A549 (cell line): ENCODE measurements at places on chromosomes 3 and 15.

- DNase-seq = no peak
Observed at GRCh38 chr15:88072598-88073390, 183.7 kb downstream of the NTRK3 start.

DNA sequence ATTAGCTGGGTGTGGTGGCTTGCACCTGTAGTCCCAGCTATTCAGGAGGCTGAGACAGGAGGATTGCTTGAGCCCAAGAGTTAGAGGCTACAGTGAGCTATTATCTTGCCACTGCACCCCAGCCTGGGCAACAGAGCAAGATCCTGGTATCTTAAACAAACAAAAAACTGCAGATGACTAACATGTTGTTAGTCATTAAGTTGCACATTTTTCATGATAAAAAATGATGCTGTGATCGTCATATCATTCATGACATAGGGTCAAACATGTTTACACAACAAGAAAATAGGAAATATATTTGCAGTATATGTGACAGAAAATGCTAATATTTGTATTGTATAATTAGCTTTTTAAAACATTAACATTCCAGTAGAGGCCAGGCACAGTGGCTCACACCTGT, 20.2 kb upstream of the DAPK2 start:
- DNase-seq = no peak

DNA sequence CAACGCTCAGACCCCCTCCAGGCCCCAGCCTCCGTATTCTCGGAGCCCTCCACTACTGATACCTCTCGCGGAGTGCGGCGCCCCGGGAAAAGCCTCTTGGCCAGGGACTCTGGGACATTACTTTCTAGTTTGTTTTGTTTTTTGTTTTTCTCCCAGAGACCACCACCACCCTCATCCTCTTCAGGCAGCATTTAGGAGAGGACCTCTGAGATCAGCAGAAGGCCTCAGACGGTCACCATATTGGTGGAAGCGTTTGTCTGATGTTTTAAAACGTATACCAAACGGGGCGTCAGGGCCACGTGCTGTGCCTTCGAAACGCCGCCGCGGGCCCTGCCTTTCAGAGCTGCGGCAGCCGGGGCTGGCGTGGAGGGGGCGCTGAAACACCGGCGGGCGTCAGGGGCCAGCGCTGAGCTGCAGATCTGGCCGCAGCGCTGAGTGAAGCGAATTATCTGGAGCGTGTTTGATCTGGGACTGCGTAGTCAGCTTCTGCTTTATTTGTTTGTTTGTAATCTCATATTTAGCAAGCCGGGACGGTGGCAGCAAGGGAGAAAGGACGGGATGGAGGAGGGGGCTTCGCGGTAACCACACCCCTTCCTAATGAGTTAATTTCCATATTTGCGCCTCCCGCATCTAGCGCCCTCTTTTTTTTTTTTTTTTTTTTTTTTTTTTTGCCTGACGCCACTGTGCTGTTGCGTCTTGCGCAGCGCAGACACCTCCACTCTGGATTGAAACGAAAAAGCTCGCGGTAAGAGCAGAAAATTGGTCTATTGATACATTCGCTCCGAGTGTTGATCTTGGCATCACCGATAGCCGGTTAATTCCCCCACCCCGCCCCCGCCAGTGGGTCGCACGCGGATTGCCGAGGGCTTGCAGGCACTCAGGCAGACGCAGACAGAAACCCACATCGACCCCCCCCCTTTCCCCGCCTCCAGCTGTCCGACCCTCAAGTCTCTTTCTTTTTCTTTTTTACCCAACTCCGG, 14.9 kb downstream of the SOX2 start:
- peak; percentile 47 for DNase-seq

DNA sequence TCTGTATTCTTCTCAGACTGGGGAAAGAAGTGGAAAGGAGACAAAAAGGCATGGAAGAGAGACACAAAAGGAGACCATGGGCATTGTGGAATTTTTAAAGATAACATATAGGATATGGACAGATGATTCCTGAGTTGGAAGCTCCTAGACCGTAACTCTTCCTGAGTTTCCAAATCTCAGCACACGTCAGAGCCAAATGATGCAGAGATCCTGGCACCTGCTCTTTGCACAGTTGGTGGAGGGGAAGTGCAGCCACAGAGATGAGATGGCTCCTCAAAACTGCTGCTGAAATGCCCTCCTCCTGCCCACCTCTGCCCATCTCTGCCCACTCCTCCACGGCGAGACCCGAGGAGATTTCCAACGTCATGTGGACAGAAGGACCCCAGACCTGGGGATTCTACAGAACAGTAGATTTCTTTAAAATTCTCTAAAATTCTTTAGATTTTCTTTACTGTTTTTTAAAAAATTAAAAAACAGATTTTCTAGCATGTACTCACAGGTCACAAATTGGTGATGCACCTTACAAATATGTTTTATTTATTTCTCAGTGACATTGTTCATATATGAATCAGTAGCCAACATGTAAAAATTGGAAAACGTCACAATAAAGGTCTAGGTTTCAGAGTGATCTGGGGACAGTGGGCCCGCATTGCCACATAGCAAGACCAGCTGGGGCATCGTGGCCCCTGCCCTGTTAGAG, 8.1 kb downstream of the CPN2 start:
- DNase-seq = no peak

DNA sequence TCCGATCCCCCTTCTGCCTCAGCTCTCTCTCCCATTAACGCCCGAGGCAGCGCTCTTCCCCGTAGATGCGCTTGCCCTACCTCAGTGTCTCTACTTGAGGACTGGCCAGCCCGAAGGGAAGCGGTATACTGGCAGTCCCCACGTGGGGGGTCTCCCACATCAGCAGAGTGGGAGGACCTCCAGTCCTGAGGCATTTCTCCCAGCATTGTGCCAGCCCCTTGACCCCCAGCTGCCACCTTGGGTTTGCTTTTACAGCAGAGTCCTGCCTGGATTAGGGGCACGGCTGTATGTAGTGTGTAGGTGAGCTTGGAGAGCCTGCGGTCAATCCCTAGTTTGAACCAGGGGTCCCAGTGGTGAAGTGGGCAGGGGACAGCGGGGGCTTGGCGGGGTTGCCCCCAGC, 767 bp downstream of the SEMA3F start:
- DNase-seq = no peak

DNA sequence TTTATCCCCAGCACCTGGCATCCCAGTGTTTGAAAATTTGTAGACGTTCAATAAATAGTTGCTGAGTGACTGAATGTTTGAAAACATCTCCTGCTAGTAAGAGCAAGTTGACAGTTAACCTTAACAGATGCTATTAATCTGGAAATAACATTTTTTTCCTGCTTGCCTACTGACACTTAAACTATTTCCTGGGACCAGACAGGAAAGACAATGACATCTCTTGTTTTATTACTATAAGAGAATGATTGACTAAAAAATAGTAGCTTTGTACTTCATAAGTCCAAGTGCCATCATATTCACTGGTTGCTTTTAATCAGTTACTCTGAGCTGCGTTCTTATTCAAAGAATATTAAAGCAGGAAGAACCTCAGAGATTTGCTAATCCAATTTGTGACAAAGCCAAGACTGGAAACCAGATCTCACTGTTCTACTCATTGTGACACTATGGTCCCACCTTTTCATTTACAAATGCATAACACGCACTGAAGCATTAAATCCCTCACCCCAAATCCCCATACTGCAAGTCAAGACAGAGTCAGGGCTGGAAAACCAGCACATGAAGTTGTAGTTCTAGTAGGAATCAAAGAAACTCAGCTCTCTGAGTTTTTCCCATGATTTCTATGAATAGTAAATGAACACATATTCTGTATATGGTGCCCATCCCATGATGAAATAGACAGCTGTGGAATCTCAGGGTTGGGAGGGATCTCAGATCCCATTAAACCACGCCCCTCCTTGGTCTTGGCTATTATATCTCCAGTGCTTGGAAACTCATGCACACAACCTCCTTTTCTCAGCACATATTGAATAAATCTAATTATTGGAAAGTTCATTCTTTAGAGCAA, 212.7 kb upstream of the P2RY1 start:
- DNase-seq = no peak

DNA sequence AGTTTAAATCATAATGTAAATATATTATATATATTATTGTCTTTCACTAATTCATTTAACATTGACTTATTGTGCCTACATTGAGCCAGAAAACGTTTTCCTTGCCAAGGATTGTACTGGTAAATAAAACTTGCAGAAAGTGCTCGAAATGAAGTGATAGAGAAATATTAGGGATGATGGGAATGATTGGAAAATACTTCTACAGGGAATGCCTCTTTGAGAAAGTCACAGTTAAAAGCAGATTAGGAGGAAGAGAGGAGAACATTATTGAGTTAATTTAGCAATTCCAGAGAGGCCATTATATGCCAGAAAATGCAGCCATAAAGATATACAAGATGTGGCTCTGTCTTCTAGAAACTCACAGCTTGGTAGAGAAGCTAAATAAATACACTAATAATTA, 560.0 kb upstream of the KCNMB2 start:
- no peak for DNase-seq

DNA sequence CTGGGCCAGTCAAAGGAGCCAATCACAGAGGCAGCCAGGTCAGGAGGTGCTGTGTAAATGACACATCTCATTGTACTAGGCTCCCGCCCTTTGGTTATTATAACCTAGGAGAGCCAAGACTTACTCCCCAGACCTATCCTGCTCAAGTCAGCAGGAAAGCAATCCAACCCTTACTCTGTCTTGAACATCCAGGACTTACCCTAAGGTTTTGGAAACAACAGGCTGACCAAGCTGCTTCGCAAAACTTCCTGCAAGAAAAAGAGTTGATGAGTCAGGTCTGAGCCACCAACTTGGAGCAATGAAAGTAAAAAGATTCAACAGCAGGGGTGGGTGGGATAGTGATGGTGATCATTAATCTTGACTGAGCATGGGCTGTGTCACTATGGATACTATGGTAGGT, 144.4 kb downstream of the MYLK start:
- DNase-seq = no peak

- DNase-seq = no peak
Observed at GRCh38 chr3:36477655-36478054, 97.4 kb downstream of the STAC start.

DNA sequence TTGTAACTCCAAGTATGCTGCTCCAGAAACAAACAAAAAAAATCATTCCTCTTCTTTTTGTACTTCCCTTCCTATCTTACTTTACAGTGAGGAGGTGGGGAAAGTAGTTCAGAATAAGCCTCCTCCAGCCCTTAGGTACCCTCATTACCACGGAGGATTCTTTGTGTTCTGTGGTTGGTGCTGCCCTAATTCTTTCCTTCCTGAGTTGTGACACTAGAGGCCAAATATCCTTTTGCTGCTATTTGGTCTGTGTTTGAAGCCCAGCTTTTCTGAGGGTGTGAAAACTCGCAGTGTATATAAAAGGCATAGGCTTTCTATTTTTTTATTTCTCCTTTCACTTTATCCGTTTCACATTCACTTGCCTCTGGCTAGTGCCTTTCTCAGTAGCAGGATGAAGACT, 98.2 kb downstream of the HHLA2 start:
- no peak for DNase-seq

DNA sequence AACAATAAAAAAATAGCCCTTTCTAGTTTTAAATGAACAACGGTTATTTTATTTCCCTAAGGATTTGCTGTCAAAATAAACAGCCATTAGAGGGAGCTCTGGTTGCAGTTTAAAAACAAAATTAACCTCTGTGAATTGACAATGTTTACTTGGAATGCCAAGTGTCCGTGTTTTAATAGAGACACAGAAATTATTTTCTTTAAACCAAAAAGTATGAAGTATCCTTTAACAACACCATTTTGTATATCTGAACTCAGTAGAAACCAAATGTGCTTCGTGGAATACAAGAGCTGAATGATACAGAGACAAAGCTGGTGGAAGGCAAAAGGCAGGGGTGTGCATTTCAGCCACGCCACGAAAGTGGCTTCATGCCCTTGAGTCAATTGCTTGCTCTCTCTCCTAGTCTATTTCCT, 74.4 kb downstream of the MOBP start:
- peak; percentile 12 for DNase-seq

DNA sequence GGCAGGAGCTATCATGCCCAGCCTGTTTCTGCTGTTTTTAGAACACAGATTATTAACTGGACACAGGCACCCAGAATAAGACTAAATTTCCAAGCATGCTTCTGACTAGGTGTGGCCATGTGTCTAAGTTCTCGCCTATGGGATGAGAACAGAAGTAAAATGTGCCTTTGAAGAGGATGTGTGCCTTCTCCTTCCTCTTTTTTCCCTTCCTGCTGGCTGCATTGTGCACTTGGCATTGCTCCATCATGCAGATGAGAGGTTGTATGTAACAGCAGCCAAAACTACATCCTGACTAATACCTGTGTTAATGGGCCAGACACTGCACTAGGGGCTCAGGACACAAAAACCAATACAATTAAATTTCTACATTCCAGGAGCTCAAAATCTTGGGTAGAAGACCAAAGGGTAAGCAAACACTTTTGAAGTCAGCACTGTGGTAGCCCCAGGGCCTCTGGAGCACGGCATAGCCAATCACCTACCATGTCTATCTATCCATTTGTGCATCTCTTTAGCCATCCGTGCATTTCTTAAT, 40.9 kb upstream of the RNU6-1 start:
- peak; percentile 30 for DNase-seq

DNA sequence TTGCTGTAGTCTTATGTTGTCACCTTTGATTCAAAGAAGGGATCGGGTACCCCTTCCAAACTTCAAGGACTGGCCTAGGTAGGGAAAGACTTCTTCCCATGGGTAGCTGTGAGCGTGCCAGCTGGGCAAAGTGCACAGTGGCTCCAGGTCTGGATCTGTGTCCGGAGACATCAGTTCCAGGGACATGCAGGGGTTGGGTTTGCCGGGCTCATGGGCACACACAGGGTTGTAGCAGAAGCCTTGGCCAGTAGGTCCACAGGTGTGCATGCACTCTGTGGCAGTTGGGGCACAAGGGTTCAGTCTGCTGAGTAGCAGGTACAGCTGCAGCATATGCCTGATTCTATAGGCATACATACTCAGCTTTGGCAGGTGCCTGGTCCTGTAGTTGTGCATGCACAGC, 111.2 kb downstream of the EFHB start:
- DNase-seq = no peak

DNA sequence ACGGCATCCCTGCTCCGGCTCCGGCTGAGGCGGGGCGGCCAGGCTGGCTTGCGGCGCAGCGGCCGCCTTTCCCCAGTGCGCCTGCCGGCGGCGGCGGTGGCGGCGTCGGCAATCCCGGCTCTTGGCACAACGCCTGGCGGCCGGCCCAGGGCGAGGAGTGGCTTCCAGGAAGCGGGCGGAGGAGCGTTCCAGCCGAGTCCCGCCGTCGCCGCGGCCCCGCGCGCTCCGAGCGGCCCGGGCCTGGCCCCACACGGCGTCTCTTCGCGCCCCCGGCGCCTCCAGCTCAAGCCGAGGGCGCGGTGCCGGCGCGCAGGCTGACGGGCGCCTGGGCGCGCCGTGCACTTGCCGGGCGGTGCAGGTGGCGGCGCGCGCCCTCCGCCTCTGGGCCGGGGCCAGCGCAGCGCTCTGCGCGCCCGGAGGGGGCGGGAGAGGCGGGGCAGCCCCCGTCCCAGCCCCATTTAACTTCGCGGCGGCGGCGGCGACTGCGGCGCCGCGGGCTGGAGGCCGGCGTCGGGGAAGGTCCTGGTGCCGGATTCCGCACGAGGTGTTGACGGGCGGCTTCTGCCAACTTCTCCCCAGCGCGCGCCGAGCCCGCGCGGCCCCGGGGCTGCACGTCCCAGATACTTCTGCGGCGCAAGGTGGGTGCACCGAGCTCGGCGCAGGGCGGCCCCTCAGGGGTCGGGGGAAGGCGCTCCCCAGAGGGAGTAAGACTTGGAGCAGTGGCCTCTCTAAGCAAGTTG, at the start of gene ADAMTSL3:
ADAMTSL3 (plus strand) TSS at position 485 of the 740 bp plus-strand sequence. CDS start 1,639 bp downstream, outside the sequence.
- DNase-seq = peak; percentile 43
